WTC11 (cell line): ENCODE measurements at places on chromosomes 2 and 18.

- no peak for DNase-seq
These were observed 161.5 kb upstream of the NT5C1B start for GRCh38 chr2:18750672-18751554.

GRCh38 chr2:173644146-173644545 is 289.5 kb downstream of the CDCA7 start:
- DNase-seq, result no peak

GRCh38 chr2:144943986-144944385 is 424.1 kb upstream of the ZEB2 start:
- DNase-seq, result no peak

DNA sequence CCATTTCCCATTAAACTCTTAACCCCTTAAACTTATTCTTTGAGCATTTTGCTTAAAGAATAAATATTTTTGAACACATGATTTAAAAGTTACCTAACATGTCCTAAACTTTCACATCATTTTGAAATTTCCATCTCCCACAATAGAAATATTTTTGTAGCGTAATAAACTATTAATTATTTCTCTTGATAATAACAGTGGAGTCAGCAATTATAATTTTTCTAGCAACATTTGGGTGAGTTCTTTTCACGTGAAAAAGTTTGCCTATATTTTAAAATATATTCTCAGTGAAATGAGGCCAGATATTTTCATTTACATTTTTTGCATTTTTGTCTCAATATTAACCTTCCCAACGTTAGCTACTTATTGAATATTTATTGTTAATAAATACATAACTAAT is 320.4 kb upstream of the CRIM1 start:
- no peak for DNase-seq

DNA sequence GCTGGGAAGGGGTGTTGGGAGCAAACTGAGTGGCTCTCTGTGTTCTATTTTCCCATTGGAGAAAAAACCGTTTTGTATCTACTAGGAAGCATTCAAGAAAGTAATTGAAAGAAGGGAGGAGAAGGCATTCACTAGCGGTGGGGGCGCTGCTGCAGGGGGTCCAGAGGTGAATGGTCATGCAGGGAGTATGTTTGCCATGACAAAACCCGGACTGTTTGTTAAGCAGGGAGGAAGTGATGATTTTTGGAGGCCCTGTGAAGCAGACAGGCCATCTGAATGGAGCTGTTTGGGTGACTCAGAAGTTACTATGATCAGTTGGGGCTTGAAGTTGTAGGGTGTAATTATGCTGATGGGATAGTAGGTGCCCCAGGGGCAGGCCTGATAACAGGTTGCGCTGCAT is 7.0 kb downstream of the TAF4B start:
- peak; percentile 40 for DNase-seq

DNA sequence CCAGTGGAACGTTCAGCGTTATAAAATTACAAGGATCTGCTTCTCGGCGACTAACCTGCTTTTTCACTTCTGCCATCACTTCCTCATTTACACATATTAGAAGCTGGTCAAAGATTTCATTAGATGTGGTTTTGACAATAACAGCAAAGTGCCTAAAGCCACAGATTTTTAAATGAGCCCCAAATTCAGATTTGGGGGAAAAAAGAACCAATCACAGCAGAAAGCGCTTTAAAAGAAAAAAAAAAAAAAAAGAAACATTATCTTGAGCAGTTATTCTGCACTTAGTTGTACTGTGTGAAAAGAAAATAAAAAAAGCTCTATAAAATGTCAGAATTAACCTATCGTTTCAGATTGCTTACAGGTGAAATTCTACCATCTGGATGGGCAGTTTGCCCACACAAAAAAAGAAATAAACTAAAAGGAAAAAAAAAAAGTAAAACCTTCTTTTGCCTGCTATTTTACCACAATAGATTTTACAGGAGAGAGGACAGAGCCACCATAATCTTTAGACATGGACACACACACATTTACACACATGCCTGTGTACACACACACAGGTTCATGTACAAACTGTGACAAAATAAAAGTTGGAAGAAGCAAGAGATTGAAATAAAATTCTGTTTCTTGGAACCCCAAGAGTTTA is 167.2 kb downstream of the TCF4 start:
- no peak for DNase-seq
